ENCODE measurements at places on chromosomes 6 and 20. TPM values are rescaled to one million over a fixed set of nuclear protein-coding genes. Genes with fewer than 3 reads are reported as not detected.

The LY6G6F gene
- polyA plus RNA-seq = not detected

The COX7A2 gene
- 393 TPM for polyA plus RNA-seq

The RAB32 gene
- polyA plus RNA-seq = 3.9 TPM

The RAB44 gene
- 0.21 TPM for polyA plus RNA-seq

The NCOA5 gene
- 10.7 TPM for polyA plus RNA-seq

The PGBD1 gene
- 1.7 TPM for polyA plus RNA-seq

The LAMA5 gene
- polyA plus RNA-seq = 329 TPM

The ADGB gene
- polyA plus RNA-seq = not detected

The HUS1B gene
- 0.22 TPM for polyA plus RNA-seq

The PSMF1 gene
- 72.5 TPM for polyA plus RNA-seq

The ANGPT4 gene
- 0.08 TPM for polyA plus RNA-seq

The FLRT3 gene
- 0.90 TPM for polyA plus RNA-seq

The GJA10 gene
- not detected for polyA plus RNA-seq

The SPDEF gene
- polyA plus RNA-seq = 0.08 TPM

The RFX6 gene
- polyA plus RNA-seq = not detected

The ZFP57 gene
- polyA plus RNA-seq = 1.3 TPM

The CPXM1 gene
- polyA plus RNA-seq = 2.5 TPM
